Activated CD8-positive, alpha-beta memory T cell treated with anti-CD3 and anti-CD28 coated beads for 4 hours (primary cell): ENCODE measurements at places on chromosomes 12 and 14.

- DNase-seq = no peak
Observed at GRCh38 chr12:32505067-32505945, 105.9 kb downstream of the FGD4 start.

GRCh38 chr12:62977883-62978282 lies 42.9 kb upstream of the PPM1H start:
- DNase-seq = no peak

- DNase-seq = no peak
Observed at GRCh38 chr14:75188520-75189268, 12.3 kb upstream of the TMED10 start.

- no peak for DNase-seq
Observed at GRCh38 chr12:16606201-16606849, 363 bp upstream of the LMO3 start.

DNA sequence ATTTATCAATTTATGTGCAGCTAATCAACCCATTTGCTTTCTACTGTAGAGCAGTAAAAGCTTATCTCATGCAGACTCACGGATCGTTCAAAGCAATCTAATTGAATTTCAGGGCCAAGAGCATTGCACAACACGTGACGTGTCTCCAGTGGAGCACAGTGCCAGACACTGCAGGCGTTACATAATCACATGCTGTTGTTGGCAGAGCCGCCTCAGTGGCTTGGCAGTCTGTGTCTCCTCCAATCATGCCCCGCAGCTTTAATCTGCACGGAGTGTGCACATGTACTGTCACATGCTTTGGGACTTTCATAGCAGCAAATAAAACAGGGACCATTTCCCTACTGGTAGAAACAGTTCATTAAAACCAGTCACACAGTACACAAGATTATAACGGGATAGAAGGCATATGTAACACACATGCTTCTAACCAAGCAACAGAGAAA lies 309.3 kb downstream of the ITPR2 start:
- no peak for DNase-seq

- no peak for DNase-seq
Observed at GRCh38 chr14:44896275-44897040, 65.3 kb downstream of the KLHL28 start.

DNA sequence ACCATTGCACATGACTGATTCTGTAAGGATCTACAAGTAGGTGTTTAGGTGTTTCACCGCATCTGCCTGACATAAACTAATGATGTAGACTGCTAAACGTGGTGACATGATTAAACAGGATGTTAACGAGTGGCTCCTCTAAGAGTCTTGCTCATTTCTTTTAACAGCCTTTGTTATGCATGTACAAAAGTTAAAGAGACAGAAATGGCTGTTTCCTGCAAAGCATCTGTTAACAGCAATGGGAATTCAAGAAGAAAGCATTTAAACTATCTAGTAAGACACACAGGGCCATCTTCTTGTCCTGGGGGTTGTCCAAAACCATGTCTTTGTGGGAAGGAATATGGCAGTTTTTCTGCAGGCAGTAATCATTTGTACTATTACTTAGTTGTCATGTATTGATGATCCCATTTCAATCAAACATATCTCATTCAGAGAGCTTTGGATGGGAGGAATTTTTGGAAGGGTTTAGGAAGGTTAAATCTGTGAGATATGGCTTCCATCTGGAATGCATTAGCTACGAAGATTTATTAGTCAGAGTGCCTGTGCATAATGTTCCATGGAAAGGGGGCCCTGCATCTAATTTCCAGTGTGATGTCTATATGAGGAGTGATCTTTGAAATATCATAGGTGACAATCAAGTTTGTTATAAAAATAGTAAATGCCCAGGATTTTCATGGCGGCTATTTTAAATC lies 495.1 kb downstream of the EGLN3 start:
- no peak for DNase-seq

DNA sequence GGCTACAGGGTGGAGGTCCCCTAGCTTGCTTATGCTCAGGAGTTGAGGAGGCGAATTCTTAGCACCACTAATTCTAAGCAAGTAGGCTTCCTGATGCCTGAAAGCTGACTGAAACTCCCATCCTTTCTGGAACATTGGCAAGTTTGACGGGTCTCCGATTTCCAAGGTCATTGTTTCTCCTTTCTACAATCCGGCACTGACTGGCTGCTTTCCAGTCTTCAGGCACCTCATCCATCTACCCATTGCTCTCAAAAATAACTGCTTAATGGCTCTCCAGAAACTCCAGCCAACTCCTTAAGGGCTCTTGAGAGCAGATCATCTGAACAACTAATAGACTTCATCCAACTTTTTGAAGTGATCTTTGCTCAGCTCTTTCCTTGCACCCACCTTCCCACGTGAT lies 13.3 kb downstream of the REM2 start:
- no peak for DNase-seq

DNA sequence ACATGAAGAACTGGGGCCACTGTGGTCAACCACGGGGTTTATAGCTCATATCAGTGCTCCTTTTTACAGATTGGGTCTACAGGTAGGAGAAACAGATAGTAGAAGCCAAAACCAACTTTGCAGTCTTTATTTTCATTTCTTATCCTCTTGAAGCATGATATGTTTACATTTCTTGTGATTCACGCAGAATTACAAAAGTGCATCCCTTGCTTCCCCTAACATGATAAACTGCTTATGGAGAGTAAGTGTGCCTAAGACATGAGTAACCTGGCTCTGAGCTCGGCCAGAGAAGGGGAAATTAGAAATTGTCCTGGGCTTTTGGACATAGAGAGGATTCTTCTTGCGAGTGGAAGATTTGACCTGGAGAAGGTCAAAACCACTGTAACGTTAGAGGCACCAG lies 18.4 kb downstream of the PWP1 start:
- DNase-seq = no peak

DNA sequence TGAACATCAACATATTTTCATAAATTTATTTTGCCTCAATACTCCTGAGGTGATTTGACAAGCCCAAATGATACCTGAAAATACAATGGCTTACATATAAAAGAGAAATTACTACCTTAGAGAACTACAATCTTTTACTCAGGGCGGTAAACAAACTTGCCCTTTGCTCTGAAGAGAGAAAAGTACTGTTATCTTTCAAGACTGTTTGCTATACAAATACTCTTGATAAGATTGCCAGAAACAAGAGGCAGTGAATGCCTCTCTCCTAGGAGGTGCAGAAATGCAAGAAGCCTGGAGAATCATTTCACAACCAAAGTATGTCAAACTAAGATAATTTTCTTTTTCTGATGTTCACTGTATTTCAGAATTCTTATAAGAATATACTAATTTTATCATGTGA lies 160.3 kb downstream of the ALX1 start:
- no peak for DNase-seq

GRCh38 chr12:96274331-96274730 lies 80.2 kb downstream of the ELK3 start:
- no peak for DNase-seq

- DNase-seq = no peak
Observed at GRCh38 chr12:113239811-113240331, 18.6 kb downstream of the TPCN1 start.

GRCh38 chr12:25972783-25973182 lies 14.3 kb downstream of the RASSF8 start:
- no peak for DNase-seq

DNA sequence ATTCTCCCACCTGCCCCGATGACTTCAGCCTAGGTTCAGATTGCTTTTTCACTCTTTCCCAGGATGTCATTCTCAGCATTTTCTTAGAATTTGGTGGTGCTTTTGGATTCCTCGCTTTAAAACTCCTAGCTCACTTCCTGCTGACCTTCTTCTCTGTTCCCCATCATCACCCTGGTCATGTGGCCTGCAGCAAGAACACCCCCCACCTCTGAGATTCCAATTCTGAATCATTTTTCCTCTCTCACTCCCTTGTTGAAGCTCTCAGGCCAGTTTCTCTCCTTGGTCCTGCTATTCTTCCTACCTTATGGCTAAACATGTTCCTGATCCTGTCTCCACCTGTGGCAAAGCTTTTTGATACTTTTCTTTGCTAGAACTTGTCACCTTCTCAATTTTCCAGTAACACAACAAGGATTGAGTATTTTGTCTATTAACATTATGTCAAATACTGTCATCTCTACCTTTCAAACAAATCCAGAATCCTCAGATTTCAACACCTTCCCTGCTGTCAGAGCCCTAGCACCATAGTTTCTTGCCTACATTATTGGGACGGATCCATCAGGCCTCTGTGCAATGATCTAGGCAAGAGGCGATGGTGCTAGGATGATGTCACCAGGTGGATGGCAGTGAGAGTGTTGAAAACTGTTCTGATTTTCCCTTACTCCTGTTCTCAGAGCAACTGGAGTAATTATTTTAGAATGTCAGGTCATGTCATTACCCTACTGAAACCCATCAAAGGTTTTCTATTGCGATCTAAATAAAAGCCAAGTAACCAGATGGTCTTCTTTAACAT lies 233.7 kb downstream of the MON2 start:
- DNase-seq = no peak
